ENCODE measurements at places on chromosomes 13 and 19. TPM values are rescaled to one million over a fixed set of nuclear protein-coding genes. Genes with fewer than 3 reads are reported as not detected.

SOX1 gene
- total RNA-seq, result not detected

RNF113B gene
- total RNA-seq, result not detected

TMEM190 gene
- not detected for total RNA-seq

LILRB5 gene
- 69.4 TPM for total RNA-seq

C1QTNF9 gene
- 1.0 TPM for total RNA-seq

- DNase-seq, result no peak
These were observed 10.2 kb downstream of the KRI1 start for GRCh38 chr19:10555610-10555973.

DNA sequence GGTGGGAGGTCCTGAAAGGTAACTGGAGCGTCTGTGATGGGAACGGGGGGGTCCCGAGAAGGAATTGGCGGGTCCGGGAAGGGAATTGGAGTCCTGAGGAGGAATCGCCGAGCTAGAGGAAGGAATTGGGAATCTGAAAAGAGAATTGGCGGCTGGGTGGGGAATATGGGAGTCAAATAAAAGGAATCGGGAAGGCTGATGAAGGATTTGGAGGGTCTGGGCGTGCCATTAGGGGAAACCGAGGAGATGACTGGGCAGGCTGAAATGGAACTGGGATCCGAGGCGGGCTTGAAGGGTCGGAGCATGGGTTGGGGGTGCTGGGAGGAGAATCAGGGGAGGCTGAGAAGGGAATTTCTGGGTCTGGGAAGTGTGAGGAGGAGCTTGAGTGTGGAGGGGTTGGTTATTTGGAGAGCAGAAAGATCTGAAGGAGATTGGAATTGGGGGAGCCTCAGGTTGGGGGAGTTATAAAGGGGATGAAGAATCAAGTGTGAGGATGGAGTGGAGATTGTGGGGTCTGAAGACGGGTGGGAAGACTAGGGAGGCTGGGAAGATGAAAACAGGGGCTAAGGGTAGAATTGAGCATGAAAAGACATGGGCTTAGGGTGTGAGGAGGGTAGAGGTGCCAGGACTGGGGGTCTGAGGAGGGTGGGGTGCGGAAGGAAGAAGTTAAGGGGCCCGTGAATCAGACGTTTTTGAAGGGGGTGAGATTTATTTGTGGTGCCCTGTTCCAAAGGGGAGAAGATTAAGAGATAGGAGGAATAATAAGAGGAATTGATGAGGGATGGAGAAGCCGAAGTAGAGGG, 718 bp downstream of the ACTN4 start:
- no peak for DNase-seq

GRCh38 chr13:23674795-23675640, 104.8 kb downstream of the TNFRSF19 start:
- no peak for DNase-seq

GRCh38 chr13:71046360-71047079, 820.5 kb downstream of the DACH1 start:
- DNase-seq, result no peak

DNA sequence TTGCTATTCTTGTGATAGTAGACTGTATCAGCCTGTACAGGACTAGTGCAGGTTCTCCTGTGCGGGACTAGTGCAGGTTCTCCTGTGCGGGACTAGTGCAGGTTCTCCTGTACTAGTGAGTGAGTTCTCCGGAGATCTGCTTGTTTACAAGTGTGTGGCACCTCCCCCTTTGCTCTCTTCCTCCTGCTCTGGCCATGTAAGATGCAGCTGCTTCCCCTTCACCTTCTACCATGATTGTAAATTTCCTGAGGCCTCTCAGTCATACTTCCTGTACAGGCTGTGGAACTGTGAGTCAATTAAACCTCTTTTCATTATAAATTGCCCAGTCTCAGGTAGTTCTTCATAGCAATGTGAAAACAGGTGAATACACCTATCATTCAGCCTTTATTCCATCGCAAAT, 289.6 kb downstream of the TEX29 start:
- no peak for DNase-seq

DNA sequence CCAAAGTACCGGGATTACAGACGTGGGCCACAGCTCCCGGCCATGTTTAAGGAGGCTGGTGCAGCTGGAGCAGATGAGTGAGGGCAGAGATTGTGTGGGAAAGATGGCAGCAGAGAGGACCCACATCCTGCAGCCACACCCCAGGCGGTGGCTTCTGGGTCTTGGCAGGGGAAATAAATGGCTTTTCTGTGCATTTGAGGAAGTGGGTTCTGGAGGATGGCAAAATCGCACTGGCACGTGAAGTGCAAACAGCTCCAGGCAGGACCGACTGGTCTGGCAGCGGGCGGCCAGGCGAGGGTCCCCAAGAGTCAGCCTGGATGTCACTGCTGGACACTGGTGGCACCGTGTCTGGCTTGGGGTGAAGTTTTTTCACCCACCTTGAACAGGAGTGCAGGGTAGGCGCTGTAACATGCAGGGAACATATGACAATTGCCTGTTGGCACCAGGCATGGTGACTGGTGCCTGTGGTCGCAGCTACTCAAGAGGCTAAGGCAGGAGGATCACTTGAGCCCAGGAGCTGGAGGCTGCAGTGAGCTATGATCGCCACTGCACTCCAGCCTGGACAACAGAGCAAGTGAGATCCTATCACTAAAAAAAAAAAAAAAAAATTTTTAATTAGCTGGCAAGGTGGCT, 8.4 kb downstream of the B3GNT3 start:
- DNase-seq, result no peak

DNA sequence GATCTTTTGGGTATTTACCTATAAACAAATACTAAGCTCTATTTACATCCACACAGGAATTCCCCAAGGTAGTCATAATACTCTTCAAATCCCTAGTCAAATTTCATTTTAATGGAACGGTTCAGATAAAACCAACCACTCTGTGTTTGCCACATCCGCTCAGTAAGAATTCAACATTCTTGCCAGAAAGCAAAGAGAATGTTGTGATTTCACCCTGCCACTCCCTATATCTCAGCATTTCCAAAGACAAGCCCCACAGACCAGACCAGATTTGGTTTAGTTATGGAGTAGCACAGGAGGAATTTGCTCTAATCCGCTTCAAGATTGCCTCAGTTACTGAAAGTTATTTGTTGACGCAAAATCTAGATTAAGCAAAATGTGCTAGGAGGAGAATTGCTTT, 105.6 kb upstream of the SERP2 start:
- no peak for DNase-seq

GRCh38 chr13:90197722-90198121, 1149.8 kb upstream of the MIR17HG start:
- no peak for DNase-seq

GRCh38 chr13:112767506-112768471, 78.0 kb downstream of the ATP11A start:
- DNase-seq, result no peak

DNA sequence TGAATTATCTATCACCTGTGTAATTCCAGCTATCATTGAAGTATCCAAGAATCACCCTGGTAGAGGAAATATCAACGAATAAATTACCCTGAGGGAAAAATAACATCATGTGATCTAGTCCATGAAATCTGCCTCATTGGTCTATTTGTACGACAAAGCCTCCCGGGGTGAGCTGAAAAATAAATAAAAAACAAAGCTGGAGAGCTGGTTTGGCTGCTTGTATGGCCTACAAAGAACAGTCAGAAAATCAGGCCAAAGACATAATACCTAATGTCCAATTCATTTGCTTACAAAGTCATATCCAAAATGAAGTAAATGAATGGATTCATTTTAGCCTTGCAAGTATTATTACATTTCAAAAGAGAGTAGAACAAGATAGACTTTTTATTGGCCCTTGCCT, 449.9 kb downstream of the KLF12 start:
- DNase-seq, result no peak

DNA sequence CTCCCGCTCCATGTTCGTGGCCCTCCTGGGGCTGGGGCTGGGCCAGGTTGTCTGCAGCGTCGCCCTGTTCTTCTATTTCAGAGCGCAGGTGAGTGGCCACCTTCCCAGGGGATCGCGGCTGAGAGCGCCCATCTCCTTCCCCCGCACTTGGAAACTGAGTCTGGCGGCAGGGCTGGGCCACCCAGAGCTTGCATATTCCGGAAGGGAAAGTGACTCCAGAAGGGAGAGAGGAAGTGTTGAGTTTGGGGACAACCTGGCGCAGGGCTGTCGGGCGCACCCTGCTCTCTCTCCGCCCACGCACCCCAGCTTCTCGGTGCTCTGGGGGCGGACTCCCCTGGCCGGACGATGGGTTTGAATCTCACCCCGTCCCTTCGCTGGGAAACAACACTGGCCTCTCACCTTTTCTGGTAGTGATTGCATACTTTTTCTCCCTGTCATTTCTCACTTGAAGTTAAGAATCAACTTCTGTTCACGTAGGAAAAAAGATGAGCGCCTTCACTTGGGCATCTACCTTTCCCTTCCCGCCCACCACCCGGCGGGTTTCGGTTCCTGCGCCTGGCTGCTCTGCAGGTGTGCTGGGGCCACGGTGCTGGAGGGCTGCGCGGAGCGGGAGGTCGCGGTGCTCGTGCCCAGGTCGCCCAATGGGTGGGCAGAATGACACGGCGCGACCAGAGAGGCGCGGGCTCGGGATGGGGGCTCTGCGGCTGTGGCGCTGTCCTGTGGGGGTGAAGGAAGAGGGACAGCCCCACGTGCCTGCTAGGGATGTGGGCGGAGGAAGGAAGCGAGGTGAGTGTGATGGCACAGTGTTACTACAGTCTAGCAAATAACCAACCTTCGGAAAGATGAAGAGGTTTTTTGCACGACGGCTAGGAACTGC, 721 bp downstream of the TNFSF11 start:
- DNase-seq, result no peak

DNA sequence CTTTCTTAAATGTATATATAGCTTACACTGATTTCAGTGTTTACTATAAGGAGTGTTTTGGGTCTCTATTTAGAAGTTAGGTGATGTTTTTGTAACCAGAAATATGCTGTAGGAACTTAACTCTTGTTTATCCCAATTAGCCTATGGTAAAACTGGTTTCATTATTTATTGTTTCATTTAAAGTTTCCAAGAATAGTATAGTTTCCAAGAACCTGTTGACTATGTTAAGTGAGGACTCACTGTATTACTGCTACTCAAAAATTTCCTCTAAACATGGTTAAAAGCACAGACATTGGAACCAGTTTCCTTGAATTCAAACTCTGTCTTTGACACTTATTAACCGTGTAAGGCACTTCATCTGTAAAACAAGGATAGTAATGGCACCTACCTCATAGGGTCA, 187.4 kb downstream of the RGCC start:
- no peak for DNase-seq

DNA sequence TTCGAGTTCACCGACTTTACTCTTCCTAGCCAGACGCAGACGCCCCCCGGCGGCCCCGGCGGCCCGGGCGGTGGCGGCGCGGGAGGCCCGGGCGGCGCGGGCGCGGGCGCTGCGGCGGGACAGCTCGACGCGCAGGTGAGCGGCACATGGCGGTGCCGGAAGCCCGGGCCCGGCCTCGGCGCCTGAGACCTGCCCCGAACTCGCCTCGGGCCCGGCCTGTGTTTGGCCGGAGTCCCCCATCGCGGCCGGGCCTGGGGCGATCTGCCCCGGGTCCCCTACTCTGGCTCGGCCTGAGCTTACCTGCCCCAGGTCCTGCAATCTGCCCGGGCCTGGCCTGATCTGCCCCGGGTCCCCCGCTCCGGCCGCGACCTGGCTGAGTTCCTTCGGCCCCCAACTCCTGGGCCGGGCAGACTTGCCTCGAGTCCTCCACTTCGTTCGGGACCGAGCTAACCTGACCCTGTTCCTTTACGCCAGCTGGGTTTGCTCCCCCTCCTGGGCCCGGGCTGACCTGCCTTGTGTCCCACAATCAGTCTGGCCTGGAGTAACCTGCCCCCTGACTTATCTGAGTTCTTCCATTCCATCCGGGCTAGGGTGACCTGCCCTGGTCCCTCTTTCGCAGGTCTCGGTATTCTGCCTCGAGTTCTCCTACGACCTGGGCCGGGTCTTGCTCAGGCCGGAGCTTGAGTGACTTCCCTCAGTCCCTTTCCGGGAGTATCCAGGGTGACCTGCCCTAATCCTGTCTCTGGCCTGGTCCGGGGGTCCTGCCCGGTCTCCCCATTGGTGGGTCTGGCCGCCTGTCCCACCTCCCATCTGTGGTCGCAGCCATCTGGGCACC, 764 bp downstream of the UPF1 start:
- no peak for DNase-seq

- DNase-seq, result no peak
These were observed 4.2 kb downstream of the B9D2 start for GRCh38 chr19:41359741-41360140.

DNA sequence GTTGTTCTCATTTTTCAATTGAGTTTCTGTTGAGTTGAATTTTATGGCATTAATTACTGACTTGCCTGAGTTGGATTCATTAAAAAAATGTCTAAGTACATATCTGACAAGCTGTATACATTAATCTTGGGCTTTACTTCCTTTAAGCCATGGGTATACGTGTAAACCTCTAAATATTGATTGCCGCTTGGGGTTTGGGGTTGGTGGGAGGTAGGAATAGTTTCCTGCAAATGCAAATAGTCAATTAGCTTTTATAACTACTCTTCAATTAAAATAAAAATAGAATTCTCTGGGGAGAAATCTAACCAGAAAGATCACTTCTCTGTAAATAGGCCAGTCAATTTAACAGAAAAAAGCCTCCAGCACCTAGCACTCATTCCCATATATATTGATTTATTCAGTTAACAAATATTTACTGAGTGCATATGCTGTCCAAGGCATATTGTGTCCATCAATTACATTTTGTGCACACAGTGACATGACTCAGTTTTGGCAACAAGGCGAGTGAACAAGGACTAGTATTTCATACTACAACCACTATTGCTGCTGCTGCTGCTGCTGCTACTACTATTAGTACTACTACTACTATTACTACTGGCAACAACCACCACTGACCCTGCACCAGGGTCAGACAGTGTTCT, 306.8 kb downstream of the RFC3 start:
- DNase-seq, result no peak

GRCh38 chr19:18131841-18132596, 20.9 kb upstream of the PIK3R2 start:
- DNase-seq, result no peak

GRCh38 chr13:43206838-43207237, 183.5 kb downstream of the DNAJC15 start:
- DNase-seq, result no peak

DNA sequence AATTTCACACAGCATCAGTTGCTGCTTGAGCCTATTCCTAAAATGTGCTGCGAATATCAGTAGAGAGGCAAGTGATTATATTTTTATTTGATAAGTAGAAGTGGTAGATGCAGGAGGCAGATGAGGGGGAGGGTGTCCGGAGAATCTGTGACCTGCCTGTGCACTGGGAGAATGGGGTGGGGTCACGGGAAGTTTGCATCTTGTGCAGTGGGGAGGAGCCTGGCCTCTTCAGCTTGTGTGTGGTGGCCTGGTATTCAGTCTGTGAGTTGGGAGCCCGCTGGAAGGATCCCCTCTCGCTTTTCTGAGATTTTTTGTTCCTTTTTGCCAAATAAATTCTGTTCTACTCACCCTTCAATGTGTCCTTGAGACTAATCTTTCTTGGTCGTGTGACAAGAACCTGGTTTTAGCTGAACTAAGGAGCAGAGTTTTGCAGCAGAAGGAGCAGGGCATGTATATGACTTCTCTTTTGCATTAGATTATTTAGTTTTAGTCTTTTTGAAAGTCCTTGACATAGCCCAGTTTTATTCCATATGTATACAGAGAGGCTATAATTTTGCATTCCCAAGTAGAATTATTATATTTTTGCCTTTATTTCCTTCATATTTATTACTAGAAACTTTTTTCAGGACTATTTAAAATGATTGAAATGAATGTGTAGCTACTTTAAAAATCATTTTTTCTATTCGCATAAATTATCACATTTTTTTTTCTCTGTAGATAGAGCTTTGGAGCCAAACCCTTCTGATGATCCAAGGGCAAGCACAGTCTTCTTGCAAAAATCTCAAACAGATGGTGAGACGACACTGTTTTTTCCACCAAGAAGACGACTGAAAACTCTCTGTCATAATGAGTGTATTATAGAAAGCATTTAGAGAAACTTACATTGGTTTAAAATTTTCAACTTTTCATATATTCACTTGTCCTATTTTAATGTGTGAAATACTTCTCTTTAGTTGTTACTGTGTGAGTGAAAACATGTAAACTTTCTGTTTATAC, 1257.2 kb downstream of the UQCRFS1 start:
- DNase-seq, result no peak
